Left kidney (tissue), 8 donors: ENCODE measurements at places on chromosomes 5 and 9. TPM values are rescaled to one million over a fixed set of nuclear protein-coding genes. Genes with fewer than 3 reads are reported as not detected.

DNA sequence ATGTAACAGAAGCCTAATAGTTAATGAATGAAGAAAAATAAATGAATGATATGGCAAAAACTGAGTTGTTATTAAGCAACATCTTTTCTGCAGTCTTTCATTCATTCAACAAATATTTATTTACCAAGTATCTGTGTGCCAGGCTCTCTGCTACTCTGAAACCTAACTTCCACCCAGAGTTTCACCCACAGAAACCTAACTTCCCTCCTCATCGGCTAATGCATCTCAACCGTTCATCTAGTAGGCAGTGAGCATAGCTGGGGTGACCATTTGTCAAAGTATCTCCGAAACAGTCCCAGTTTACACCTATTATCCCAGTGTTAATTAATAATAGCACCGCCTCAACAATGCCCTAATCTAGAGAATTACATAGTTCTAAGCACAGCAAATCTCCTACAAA lies 1.5 kb downstream of the TTC39B start:
- no peak for DNase-seq

DNA sequence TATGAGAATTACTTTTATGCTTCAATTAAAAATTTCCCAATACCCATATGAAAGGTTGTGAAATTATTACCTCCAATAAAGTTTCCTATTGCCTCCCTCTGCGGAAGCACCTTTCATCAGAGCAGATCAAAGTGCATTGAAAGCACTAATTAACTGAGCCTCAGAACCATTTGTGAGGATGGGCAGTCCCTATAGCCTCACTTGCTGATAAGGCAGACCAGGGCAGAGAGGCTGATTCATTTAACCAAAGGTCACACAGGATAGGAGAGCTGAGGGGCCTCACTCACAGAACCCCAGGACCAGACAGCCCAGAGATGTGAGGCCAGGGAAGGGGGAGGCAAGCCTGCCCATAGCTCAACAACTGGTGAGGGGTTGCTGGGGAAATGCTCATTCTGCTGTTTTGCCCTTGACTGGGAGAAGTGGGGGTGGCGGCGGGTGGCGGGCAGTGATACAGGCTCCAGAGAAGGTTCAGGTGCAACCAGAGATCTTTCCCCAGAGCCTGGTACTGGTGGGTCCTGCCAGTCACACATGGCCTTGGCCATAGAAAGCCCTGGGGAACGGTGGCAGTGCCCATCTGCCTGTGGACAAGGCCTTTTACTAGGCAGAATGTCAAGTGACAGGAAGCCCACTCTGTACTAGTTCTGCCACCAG lies 57.9 kb downstream of the MACROH2A1 start:
- DNase-seq = no peak

DNA sequence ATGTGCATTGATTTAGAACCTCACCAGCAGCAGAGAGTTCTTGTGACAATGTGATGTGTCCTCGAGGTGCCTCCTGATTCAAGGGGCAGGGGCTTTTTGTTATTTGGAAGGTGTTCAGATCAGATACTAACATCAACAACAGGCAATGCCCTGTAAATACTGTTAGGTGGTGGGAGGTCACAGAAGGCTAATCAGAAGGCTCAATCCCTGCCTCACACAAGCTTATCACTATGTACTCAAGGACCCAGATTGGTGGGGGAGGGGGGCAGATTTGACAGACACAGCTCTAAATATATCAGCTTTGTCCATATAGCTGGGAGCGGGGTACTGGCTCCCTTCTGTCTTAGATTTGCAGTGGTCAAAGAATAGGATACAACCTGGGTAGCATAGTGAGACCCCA lies 2.6 kb downstream of the FRMPD1 start:
- no peak for DNase-seq

GRCh38 chr5:148725675-148726074 lies 71.3 kb upstream of the HTR4 start:
- no peak for DNase-seq

DNA sequence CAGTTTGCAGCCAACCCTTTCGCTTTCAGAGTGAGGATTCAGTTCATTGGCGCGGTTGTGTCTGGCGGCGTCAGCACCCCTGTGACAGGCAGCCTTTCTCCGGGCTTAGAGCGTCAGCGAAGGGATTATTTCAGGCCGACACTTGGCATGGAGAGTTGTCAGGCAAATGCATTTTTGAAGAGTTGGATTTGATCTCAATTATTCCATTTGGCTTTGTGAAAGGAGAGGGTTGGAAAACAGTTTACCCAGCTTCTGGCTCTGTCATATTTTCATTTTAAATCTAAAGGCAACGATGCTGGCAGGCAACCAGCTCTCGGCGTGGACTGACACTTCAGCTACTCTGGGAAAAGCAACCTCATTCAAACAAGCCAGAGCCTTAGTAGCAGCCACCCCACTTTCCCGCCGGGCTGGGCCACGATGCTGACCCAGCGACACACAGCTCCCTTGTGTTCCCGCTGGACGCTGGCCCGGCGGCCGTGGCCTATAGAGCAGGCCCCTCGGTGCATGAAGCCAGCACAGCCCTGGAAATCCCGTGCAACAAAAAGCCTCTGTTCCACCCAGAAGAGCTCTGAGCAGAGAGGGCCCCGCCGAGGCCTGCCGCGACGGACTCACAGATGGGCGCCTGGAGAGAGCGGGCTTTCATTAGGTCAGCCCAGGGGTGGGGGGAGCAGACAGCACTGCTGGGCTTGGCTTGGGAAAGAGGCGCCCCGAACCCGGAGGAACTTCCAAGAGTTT lies 28.9 kb upstream of the LPCAT1 start:
- no peak for DNase-seq

GRCh38 chr5:95746194-95746593 lies 15.1 kb downstream of the RHOBTB3 start:
- DNase-seq = no peak

- no peak for DNase-seq
Observed at GRCh38 chr9:9558907-9559306, 1053.9 kb downstream of the PTPRD start.

GRCh38 chr9:77989458-77989857 lies 42.2 kb downstream of the GNAQ start:
- no peak for DNase-seq

GRCh38 chr9:111034898-111035539 lies 3.3 kb downstream of the LPAR1 start:
- no peak for DNase-seq

GRCh38 chr5:9265441-9266287 lies 280.2 kb downstream of the SEMA5A start:
- DNase-seq = no peak

- DNase-seq = no peak
Observed at GRCh38 chr9:113695901-113696300, 180.2 kb upstream of the ZNF618 start.

GRCh38 chr9:8489835-8490234 lies 690.3 kb upstream of the DMAC1 start:
- no peak for DNase-seq

- no peak for DNase-seq
Observed at GRCh38 chr5:107294669-107295068, 376.1 kb downstream of the EFNA5 start.

GRCh38 chr5:37436146-37436934 lies 57.2 kb downstream of the WDR70 start:
- no peak for DNase-seq

DNA sequence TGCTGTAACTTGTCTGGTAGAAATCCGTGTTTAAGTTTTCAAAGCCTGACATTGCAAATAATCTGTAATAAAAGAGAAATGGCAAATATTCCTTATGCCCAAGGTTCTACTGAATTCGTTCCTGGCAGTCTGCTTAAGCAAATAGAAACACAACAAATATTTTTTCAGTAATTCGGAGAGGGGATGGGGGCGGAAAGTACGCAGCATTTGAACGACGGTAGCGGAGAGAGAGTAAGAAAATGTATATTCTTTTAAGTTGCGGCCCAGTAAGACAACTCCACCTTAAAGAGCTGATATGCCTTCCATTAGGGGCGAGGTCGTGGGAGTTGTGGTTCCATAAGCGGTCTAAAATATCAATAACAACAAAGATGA lies 569 bp downstream of the YIPF5 start:
- DNase-seq = no peak

DNA sequence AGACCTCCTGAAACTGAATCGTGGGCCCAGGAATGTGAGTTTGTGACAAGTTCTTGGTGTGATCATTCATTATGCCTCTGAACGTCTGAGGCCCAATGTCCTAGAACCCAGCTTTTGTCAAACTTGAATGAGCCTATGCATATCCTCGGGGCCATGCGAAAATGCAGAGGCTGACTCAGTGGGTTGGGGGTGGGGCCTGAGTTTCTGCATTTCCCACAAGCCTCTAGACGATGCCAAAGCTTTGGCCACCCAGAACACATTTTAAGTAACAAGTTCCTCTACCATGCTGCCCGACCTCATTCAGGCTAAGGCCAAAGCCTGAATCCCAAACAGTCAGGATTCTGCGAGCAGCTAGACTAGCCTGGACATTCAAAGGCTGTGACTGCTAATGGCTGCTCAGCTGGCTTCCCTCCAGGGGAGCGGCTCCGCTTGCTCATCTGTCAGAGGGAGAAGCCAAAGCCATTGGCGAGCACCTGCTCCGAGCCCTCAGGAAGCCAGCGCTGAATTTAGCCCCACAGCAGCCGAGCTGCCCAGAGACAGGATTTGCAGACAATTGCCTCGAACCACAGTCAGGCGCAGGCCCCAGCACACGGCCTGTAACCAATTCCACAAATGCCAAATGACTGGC lies 177.5 kb downstream of the ZDHHC21 start:
- no peak for DNase-seq

Gene PCDHGA1
- polyA plus RNA-seq = 1.1 TPM

Gene BAAT
- 0.47 TPM for polyA plus RNA-seq

Gene LCN15
- polyA plus RNA-seq = 0.23 TPM

Gene ADRB2
- polyA plus RNA-seq = 0.27 TPM

Gene SLC6A3
- polyA plus RNA-seq = 0.60 TPM

Gene DCTN3
- polyA plus RNA-seq = 96.9 TPM

Gene OR2V1
- polyA plus RNA-seq = not detected

Gene TMEM174
- 20.1 TPM for polyA plus RNA-seq

Gene MARCHF11
- polyA plus RNA-seq = 1.7 TPM

Gene FBP1
- polyA plus RNA-seq = 66.0 TPM

Gene FAM200C
- 18.8 TPM for polyA plus RNA-seq

Gene DBH
- polyA plus RNA-seq = 0.90 TPM
